Glutamatergic neuron (in vitro differentiated cells): ENCODE measurements at places on chromosomes 16 and 17.
A peak's percentile ranks its signal among the peaks of the same experiment; 100 is the strongest.

GRCh38 chr17:49240619-49241018 is 10.0 kb upstream of the PHOSPHO1 start:
- DNase-seq = no peak

GRCh38 chr17:27339836-27340550 is 46.1 kb downstream of the WSB1 start:
- no peak for DNase-seq

DNA sequence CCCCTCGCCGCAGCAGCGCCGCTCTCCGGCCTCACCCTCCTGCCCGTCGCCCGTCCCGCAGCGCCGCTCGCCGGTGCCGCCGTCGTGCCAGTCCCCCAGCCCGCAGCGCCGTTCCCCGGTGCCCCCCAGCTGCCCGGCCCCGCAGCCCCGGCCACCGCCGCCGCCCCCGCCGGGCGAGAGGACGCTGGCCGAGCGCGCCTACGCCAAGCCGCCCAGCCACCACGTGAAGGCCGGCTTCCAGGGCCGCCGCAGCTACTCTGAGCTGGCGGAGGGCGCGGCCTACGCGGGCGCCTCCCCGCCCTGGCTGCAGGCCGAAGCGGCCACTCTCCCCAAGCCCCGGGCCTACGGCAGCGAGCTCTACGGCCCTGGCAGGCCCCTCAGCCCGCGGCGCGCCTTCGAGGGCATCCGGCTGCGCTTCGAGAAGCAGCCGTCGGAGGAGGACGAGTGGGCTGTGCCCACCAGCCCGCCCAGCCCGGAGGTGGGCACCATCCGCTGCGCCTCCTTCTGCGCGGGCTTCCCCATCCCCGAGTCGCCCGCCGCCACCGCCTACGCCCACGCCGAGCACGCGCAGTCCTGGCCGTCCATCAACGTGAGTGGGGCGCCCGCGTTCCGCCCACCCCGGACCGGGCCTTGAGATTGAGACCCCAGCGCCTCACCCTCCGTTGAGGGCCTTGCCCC is 15.0 kb downstream of the TBKBP1 start:
- peak; percentile 65 for DNase-seq

- DNase-seq = no peak
These were observed 1.9 kb upstream of the STUB1 start for GRCh38 chr16:678209-678857.

DNA sequence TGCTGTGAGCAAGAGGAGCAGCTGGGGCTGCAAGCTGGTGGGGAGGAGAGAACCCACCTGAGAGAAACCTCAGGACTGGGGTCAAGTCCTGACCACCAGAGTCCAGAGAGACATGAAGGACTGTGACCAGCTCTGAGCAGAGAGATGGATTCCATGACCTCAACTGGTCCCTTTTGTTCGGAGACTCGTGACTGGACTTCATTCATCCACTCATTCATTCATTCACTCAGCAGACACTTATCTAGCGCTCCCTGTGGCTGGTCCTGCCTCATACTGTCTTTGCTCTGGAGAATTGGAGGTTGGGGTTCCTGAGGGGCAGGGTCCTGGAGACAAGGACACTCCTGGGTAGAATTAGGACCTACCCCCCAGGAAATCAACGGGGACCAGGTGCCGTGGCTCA is 4.0 kb downstream of the ERBB2 start:
- DNase-seq = no peak
